ENCODE measurements at places on chromosomes 3 and 15.

GRCh38 chr3:27971600-27971999 is 249.5 kb upstream of the EOMES start:
- DNase-seq: no peak

GRCh38 chr15:100026041-100026440 is 292.8 kb upstream of the LYSMD4 start:
- no peak for DNase-seq

GRCh38 chr15:65952391-65953053 is 83.2 kb downstream of the RAB11A start:
- peak; percentile 77 for DNase-seq

DNA sequence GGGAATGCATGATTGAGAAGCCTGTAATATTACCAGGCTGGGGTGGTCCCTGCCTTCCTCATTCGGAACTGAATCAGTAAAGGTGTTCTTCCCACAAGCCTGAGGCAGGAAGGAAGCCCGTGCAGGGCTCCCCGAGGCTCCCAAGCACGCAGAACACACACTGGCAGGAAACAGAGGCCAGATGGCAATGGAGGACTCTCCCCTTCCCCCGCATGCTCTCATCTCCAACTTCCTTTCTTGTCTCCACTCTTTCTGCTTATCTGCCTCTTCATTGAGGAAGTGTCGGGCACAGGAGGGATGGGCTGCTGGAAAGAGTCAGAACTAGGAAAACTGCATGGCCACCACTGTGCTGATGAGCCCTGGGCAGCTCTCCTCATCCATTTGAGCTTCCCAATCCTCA is 123.5 kb downstream of the NUP210 start:
- DNase-seq: no peak

DNA sequence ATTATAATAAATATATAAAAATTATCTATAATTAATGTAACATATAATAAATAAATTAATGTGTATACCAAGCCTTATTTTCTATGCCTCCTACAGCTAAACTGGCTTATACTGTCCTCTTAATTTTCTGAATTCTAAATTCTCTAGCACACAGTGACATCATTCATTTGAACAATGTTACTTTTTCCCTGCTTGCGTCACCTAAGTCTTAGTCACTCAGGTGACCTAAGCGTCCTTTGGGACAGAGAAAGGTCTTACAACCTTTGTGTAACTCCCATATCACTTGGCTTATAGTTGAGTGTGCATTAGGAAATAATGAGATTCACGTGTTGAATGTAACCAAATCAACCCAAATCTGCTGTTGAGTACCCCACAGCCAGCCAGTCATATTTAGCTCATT is 48.5 kb upstream of the KCNMB2 start:
- no peak for DNase-seq

GRCh38 chr15:72933976-72934375 is 118.3 kb upstream of the NEO1 start:
- no peak for DNase-seq

- no peak for DNase-seq
Measured at GRCh38 chr3:18716821-18717220, 291.7 kb upstream of the SATB1 start.

- no peak for DNase-seq
Measured at GRCh38 chr3:52006017-52006819, 10.5 kb upstream of the RPL29 start.

DNA sequence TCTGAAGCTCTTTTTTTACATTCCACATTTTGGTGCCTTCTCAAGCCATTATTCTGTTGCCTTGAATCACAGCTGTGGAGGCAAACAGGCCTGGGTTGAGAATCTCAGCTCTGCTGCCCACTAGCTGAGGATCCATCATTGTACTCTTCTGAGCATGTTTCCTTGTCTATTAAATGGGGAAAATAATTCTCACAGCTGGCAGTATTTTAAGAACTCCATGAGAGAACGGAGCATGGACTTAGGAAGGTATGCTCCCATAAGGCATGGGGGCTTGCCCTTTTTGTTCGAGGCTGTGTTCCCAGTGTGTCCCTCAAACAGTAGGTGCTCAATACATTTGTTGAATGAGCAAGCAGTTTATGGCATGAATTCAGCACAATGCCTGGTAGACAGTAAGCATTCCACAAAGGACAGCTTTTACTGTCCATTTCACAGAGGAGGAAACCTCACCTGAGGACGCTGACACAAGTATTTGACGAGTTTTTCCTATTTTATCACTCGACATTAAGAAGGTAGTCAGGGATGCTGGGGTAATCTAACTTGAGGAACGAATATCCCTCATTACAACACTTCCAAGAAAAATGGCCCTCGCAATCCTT is 2.1 kb upstream of the PTPRG start:
- DNase-seq: no peak

DNA sequence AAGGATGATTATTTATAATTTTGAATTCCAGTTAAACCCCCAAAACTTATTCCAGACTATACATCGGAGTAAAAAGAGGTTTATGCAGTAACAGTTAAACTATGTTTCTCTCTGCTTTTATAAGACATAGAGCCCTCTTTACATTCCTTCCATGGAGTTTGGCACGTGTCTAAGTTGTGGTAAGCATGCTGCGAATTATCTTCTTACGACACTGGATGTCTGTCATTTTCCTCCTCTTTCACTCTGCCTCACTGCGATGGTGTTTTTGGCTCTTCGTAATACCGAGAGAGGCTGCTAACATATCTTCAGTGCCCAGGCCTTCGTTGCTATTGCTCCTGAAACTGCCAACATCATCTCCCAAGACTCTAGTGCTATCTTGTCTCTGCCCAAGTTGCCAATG is 83.9 kb upstream of the TGFBR2 start:
- DNase-seq: no peak

DNA sequence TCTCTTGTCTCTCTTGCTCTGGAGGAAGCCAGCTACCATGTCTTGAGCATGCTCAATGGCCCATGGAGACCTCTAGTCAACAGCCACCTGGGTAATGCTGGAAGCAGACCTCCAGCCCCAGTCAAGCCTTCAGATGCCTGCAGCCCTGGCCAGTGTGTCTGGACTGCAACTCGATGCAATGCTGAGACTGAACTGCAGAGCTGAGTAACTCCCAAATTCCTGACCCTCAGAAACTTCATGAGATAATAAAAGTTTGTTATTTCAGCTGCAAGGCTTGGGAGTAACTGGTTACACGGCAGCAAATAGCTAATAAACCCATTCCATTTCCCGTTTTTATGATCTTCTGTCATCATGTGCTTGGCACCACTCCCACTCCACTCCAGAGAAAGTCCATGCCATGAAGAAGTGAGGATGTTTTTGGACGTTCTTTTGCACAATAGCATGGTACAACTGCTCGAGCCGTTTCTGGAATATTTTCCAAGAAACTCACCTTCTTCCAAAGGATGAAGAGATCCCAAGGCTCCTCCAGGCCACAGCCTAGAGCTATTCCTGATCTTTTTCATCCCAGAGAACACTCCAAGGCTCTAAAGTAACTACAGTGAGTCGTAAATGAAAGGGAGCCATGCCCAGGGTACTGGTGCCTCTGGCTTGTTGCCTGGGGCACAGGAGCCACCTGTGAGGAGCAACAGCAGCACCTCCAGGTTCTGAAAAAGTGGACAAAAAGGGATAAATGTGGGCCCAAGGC is 72.0 kb upstream of the KLF13 start:
- DNase-seq: no peak

DNA sequence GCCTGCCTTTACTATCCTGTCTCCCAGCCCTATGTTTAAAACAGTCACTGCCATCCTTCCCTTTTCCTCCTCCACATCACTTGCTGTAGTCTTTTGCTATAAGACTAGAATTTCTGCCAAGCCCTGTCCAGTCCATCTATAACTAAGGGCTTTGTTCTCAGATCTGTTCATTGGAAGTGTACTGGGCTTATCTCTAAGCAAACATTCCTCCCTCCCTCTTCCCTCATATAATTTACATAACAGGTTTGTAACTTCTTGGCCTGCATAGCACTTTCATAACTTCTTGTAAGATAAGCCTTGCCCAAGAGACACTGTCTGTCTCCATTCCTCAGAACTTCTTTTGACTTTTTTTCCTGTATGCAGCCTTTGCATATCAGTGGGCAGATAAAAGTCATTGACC is 16.7 kb downstream of the TPRG1 start:
- DNase-seq: no peak

DNA sequence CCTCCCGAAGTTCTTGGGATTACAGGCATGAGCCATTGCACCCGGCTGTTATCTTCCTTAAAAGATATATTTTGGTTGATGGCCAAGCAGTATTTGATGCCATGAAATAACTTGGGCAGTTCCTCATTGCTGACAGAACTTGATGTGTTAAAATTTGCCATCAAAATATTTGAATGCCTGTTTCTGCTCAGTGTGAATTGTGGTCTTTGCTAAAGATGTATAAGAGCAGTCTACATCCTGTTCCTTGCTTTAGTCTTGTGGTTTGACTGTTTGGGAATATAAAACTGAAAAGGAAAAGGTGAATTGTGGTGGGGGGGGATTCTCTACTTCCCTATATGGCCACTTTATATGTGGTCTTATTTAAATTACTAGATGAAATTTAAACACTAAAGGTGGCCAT is 14.0 kb downstream of the TRIM71 start:
- no peak for DNase-seq

- DNase-seq: no peak
Measured at GRCh38 chr3:33130144-33130543, 16.3 kb downstream of the CRTAP start.

- no peak for DNase-seq
Measured at GRCh38 chr3:13023235-13023970, 49.8 kb downstream of the IQSEC1 start.

DNA sequence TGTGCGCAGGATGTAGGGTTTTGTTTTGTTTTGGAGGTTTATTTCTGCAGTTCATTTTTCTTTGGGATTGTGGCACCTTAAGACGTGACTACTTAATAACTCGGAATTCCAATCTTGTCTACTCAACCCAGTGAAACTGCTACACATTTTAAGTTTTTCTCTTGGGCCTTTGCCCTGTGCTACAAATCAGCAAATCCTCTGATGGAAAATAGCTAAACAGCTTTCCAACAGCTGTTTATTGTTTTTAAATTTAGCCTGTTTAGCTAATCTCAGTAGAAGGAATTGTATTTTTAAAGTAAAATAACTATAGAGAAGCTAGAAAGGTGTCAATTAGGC is 48.4 kb downstream of the OPA1 start:
- DNase-seq: no peak

- DNase-seq: no peak
Measured at GRCh38 chr3:155504682-155505081, 211.2 kb upstream of the STRIT1 start.

- no peak for DNase-seq
Measured at GRCh38 chr15:40932156-40932555, 3.0 kb downstream of the DLL4 start.

- no peak for DNase-seq
Measured at GRCh38 chr3:77324105-77324504, 284.2 kb downstream of the ROBO2 start.

DNA sequence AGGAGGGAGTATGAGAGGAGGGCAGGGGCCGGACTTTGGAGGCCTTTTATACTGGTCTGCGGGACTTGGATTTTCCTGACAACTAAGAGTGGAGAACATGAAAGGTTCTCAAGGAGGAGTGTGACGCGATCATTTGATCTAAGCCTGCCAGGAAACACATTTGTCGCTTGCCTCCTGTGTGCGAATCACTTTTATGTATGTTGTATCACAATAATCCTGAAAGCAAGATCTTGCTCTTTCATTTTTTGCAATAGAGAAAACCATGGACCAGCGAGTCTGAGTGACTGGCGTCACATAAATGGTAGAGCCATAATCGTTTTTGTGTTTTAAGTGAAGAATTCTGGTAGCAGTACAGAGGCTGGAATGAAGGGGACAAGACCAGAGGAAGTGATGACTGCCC is 100.7 kb downstream of the ARNT2 start:
- no peak for DNase-seq

GRCh38 chr3:179071323-179072099 is at the start of gene ZMAT3:
TSS of gene ZMAT3 (minus strand) at chr3:179071809. CDS start at chr3:179067752, 4,057 bp downstream.
- DNase-seq: peak; percentile 69

DNA sequence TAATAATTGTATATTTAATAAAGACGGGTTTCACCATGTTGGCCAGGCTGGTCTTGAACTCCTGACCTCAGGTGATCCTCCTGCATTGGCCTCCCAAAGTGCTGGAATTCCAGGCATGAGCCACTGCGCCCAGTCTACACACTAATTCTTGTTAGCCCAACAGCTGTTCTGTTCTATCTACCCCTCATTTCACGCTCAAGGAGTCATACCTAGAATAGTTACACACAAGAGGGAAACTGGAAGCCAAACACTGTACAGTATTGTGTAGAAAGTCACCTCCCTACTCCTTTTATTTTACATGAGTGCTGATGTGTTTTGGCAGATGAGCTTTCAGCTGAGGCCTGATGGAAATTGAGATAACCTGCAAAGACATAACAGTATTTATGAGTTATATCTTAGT is 13.4 kb upstream of the CTDSPL2 start:
- DNase-seq: no peak

GRCh38 chr15:48427960-48428547 is 96.8 kb downstream of the DUT start:
- no peak for DNase-seq

DNA sequence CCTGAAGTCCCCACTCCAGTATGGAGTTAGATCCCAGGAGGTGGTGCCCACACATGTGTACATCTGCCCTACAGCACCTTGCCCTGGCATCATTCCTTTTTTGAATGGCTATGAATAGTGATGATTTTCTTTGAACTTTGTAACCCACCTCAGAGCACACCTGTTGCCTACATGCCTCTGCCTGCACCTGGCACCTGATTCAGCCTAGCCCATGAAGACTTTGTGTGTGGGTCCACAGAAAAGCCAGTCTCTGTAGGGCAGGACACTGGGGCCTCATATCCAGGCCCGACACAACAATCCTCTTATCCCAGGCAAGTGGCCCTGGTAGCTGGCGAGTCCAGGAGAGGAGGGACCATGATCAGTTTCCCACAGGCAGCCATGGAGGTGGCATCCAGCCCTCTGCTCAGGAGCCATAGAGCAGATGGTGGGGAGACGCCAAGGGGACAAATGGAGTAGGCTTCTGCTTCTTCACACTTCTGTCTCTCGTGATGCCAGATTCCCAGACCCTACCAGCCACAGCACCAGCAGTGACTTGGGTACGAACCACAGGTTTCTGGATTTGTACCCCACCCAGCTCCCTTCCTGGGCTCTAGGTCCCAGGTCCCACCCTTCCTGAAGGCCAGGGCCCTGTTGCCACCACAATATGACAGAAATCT is 230.7 kb downstream of the UACA start:
- DNase-seq: no peak

DNA sequence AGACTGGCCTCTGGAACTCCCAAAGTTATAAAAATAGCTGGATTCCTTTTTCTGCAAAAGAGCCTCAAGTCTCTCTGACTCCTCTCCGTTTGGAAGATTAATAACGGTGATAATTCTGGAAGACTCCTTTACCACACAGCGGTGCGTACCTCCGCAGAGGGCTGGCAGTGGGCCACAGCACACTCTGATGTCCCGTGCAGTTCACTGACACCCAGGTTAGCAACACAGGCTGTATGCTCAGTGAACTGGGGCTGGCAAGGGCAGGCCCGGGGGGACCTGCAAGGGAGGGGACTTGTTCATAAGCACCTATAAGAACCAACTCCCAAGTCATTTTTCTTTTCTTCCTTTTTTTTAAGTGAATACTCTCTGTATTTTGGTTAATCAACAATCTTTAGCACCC is 120.3 kb upstream of the TJP1 start:
- no peak for DNase-seq
